M059J (cell line): ENCODE measurements at places on chromosomes 3 and 15.
A peak's percentile ranks its signal among the peaks of the same experiment; 100 is the strongest.

- no peak for DNase-seq
These were observed 93.7 kb downstream of the DLG1 start for GRCh38 chr3:197204736-197205135.

DNA sequence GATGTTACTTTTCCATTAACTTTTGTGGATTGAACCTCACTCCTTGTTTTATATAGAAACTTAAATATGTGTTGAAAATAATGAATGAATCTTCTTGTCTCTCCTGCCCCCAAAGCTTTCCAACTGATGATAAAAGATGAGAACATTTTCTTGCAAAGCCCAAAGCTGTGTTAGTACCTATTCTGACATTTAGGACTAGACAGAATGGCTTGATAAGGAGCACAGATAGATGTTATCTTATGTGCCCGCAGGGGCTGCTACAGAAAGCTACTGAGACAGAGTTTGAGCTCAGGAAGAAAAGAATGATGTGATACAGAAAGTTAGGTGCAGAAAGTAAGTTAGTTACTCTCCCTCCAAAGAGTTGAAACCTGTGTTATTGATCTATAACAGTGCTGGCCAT is 109.4 kb upstream of the ATP11B start:
- peak; percentile 17 for DNase-seq

GRCh38 chr15:78624651-78625590 is 4.1 kb upstream of the CHRNA3 start:
- no peak for DNase-seq

DNA sequence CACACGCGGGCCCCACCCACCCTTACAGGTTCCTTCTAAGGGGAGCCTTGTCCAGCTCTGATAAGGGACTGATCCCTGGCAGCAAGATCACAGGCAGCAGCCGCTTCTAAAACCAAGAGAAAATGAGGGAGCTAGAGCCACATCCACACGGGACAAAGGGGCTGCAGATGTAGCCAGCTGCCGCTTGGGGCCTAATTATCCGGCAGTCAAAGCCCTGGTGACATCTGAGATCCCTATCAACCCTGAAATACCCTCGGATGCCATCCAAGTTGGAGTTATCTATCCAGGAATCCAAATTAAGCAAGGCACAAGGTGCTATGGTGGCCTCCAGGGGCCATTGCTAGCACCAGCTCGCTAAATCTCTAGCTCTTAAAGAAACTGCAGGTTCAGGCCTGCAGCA is 248.3 kb downstream of the VPS13C start:
- DNase-seq = no peak

GRCh38 chr3:133447750-133448477 is 48.1 kb downstream of the BFSP2 start:
- DNase-seq = no peak

- peak; percentile 75 for DNase-seq
These were observed 11.8 kb downstream of the MYO1E start for GRCh38 chr15:59360896-59361295.

GRCh38 chr3:17175187-17175807 is 290.5 kb downstream of the PLCL2 start:
- peak; percentile 75 for DNase-seq

DNA sequence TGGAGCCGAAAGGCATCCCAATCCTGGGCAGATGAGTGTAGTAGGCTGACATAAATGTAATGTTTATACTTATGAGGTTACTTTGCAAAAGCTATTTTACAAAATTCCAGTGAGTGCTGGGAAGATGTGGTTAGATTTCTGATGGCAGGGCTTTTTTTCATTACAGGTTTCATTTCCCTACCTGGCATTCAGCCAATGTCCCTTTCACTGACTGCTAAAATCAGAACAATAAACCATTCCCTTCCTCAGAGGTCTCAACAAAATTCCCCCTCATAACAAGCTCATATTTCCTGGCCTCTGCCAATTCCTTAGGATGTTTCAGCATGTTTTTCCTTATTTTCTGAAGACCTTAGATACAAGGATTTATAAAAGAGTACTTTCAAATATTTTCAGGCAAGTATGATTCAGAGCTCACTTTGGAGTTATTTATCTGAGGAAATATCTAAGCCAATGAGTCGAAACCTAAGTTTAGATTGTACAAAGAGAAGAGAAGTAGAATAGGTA is 40.9 kb upstream of the CCDC80 start:
- peak; percentile 93 for DNase-seq

- DNase-seq = no peak
These were observed 418.9 kb upstream of the TPRG1 start for GRCh38 chr3:188752850-188753249.

DNA sequence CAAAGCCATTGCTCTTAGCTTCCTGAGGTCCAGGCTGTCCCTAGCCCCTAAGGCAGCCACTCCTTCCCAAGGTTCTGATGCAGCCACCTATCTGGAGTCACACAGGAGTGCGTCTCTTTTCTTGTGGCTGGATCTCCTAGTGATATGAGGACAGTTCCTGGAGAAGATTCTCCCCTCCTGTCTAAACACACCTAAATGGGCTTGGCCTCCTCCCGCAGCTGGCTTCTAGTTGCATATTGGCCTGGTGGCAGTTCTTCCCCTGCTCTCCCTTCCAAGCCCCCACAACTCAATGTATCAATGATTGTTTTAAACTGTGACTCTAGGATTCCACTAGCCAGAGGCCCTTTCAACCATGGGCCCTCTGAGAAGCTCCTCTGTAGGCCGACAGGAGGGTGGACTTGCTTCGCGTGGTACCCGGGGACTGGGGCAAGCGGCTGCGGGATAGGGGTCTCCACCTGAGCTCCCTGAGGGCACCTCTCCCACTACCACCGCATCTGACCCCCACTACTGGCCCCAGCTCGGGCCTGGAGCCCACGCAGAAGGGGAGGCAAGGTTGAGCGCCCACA is 1.4 kb downstream of the ITGA11 start:
- DNase-seq = peak; percentile 25

GRCh38 chr3:102741105-102741504 is 306.3 kb downstream of the ZPLD1 start:
- peak; percentile 13 for DNase-seq

DNA sequence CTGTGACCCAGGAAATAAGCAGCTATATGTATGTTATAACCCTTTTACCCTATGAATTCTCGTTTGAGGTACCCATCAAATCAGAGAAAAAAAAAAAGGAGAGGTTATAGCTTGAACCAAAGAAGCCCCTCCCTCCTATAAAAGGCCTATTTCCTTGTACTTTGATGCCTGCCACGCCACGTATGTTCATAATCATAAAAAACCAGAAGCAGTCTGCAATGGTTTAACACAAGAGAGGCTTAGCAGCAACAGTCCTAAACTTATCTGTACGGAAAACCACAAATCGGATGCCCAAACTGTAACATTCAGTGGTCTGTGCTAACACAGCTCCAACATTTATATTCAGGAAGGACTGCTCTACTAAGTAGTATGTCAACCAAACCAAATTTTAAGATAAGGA is 21.2 kb downstream of the CCR8 start:
- no peak for DNase-seq

DNA sequence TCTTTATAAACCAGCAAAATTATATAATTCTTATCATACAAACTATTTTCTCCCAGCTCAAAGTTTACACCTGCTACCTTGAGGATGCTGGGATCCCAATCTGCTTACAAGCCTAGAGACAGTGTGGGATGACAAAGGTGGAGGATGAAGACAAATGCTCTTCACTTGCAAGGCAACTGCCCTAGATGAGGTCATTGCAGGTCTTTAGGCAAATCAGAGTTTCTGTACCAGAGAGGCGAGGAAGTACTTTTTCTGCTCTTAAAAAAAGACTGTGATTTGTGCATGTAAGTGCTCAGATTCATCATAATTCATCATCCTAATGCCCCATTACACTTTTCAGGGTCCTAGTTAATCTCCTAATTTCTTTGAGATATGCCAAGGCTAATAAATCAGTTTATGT is 376.1 kb downstream of the ZPLD1 start:
- DNase-seq = no peak

GRCh38 chr15:62750471-62750870 is 292.1 kb upstream of the TPM1 start:
- no peak for DNase-seq

GRCh38 chr3:134212967-134213665 is 37.5 kb downstream of the RYK start:
- DNase-seq = peak; percentile 78

- peak; percentile 80 for DNase-seq
These were observed 4.6 kb downstream of the WDR53 start for GRCh38 chr3:196563721-196564225.

- no peak for DNase-seq
These were observed 91.5 kb downstream of the ADAMTS17 start for GRCh38 chr15:100250176-100250800.

GRCh38 chr3:170867143-170867937 is 2.7 kb downstream of the RPL22L1 start:
- peak; percentile 7 for DNase-seq

GRCh38 chr15:78040653-78041244 is 36.8 kb downstream of the TBC1D2B start:
- no peak for DNase-seq

DNA sequence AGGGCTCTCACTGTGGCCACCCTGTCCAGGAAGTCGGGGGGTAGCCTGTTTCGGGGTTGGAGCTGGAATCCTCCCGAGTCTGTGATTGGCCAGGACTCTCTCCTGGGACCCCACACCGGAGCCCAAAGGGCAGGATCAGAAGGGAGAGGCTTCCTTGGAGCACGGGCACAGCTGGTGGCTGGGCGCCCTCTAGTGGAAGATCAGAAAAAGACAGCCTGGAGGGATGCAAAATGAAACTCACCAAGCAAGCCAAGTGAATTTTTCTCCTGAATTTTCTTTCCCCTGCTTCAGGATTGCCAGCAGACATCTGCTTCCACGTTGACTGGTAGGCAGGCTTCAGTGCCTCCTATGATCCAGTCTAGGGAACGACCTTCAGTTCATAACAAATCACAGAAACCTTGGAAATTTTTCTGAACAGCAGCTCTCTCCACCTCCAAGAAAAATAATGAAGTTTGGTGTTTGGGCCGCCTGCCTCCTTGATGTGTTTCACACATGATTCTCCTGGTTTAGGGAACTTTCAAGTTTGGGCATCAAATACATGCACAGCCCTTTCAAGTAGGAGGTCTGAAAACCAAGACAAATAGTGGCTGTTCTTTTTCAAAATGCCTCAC is 224.6 kb downstream of the VPS13C start:
- DNase-seq = peak; percentile 39

DNA sequence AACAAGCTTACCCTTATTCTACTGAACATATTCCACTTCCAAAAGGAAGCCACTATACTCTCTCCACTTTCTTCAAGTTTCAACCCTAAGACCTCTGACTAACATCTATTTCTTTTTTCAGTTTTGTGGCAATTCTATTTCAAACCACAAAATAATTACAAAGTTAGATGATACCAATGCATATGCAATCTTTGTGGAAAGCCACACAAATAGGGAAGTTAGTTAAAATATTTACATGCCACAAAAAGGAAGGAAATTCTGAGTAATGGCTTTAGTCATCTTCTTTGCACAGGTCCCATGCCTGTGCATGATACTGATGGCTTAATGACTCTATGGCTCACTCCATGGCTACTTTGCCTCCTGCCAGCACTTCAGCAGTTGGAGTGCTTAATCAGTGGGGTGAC is 57.0 kb upstream of the MCTP2 start:
- peak; percentile 70 for DNase-seq

DNA sequence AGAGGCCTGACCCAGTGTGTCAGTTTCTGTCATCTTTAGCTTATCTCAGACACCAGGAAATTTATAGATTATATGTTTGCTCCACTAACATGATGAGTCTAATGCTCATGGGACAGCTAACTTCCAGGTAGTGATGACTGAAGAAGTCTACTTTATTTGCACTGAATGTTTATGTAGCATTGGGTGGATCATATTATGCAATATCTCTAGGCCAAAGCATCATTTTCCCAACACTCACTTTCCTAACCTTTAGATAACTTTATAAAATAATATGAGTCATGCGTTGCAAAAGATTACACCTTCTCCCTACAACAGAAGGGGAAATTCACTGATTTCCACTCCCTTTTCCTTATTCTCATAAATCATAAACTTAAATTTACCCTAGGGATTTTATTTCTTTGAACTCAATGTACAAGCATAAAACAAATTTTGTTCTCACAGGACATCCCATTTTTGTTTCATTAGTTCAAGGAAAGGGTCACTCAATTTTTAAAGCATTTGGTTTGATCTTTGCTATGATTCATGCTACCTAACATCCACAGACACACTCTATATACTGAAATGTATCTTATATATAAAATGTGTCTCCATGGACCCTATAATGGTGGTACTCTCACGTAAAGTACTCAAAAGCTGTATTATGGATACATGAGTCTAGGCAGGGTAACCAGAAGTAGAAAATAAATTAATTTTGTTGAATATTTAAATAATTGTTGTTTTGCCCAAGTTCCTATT is 225.2 kb downstream of the WDR72 start:
- no peak for DNase-seq

DNA sequence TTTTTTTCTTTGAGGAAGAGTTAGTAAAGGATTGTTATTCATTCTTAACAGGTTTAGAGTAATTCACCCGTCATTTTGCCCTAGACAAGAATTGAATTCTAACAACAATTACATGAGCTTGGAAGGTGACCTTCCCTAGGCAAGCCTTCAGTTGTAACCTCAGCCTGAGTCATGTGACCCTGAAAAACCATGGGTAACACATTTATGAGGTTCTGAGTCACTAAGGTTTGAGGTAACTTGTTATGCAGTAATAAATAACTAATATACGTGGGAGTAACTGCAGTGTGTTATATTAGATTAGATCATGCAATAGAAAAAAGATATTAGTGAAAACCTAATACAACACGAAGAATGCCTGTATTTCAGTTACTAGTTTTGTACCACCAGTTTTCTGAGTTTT is 237.6 kb upstream of the NDN start:
- DNase-seq = peak; percentile 1

DNA sequence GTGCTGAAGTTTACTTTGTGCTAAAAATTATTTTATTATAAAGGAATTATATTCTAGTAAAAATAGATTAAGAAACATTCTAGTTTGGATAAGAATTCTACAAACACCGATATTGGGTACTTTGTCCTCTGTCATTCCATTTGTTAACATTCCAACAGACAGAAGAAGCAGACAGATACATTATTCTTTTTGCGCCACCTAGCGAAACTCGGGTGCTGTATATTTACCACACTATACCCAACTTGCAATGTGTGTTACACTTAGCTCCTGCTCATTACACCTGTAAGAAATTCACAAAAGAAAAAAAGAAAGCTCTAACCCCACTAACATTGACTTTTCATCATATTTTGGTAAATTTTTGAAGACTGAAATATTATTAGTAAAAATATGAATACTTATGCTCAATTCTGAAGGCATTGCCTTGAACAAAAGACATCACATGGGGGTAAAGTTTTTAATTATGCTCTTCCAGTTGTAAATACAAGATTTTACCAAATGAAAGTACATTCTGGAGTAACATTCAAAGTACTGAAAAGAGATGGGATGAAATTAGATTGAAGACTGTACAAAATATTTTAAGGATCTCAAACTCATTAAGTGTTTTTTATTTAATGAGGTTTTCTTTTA is 136.5 kb upstream of the MLF1 start:
- DNase-seq = peak; percentile 79
